ENCODE measurements at places on chromosomes 4 and X.

- DNase-seq = no peak
These were observed 122.3 kb downstream of the ARHGAP10 start for GRCh38 chr4:147854154-147854553.

DNA sequence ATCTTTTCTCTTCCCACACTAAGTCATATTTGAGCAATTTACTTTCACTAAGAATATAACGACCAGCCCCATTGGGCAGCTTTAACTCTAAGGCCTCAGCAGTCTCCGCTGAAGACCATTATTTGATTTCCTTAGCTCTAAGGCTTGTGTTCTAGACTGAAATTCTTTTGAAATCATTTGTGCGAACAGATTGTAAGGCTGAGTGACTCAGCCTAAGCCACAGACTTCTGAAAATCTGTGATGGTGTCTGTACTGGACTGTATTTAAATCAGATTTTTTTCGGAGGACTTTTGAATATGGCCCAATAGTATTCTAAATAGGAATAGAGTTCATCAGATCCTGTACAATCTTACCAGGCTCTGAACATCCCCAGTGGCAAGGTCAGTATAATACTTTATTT lies 150.3 kb upstream of the TECRL start:
- DNase-seq = no peak

- peak; percentile 1 for DNase-seq
These were observed at the start of gene SRPX2 for GRCh38 chrX:100643956-100644860. Gene SRPX2, plus strand, starts transcription at chrX:100644199. Its CDS starts 2,124 bp downstream, at chrX:100646323.

DNA sequence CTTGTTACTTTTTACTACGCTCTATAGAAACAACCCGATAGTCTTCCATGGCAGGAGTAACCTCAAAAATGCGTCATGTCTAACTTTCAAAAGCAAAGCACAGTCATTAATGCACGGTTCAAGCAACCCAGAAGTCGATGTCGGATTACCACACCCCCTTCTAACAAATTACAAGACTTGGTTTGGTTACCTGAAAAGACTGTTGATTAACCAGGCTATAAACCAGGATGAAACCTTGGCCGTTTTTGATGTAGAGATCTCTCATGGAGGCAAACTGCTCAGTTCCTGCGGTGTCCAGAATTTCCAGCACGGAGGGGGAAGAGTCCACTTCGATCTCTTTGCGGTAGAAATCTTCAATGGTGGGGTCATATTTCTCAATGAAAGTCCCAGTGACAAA lies 2.4 kb downstream of the RAP2C start:
- DNase-seq = no peak

- DNase-seq = no peak
These were observed 56.0 kb downstream of the MAGEB10 start for GRCh38 chrX:27863809-27864208.

DNA sequence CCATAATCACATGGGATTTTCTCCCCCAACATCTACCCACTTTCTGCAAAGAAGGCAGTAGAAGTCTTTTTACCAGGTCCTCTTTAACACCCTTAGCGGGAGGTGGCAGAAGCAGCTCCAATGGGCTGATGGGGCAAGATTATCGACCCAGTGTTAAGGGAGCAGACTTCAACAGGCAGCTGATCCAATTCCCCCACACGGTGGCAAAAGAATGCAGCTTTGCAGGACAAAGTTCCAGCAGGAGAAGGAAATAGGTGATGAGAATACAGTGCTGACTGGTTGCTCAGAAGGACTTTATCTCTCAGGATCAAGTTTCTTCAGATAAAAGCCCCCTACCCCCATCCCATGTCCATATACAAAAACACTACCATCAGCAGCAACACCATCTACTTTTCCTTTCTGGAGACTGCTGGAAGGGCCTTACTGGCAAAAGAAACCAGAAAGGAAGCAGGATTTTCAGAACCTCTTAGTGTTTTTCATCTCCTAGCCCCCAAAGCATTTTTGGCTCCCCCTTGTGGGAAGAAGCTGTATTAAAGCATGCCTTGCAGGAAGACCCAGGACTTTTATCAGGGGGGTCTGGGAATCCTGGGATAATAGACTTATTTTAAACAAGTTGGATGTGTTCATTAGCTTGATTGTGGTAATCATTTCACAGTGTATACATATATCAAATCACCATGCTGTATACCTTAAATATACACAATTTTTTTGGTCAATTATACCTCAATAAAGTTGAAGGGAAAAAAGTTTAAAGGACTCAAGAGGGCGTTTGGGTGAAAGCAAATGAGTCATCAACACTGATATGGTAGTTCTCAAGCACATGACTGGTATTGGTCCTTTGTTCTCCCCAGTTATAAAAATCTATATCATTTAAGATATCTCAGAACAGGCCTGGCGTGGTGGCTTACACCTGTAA lies 146.4 kb downstream of the GPC3 start:
- DNase-seq = peak; percentile 3

- no peak for DNase-seq
These were observed 41.6 kb upstream of the STIM2 start for GRCh38 chr4:26819026-26819425.

- DNase-seq = no peak
These were observed 901 bp downstream of the JADE1 start for GRCh38 chr4:128810331-128810870.

- DNase-seq = no peak
These were observed 3.9 kb downstream of the P2RY8 start for GRCh38 chrX:1533058-1533457.

- no peak for DNase-seq
These were observed 54.5 kb downstream of the RAB40A start for GRCh38 chrX:103464774-103465117.

DNA sequence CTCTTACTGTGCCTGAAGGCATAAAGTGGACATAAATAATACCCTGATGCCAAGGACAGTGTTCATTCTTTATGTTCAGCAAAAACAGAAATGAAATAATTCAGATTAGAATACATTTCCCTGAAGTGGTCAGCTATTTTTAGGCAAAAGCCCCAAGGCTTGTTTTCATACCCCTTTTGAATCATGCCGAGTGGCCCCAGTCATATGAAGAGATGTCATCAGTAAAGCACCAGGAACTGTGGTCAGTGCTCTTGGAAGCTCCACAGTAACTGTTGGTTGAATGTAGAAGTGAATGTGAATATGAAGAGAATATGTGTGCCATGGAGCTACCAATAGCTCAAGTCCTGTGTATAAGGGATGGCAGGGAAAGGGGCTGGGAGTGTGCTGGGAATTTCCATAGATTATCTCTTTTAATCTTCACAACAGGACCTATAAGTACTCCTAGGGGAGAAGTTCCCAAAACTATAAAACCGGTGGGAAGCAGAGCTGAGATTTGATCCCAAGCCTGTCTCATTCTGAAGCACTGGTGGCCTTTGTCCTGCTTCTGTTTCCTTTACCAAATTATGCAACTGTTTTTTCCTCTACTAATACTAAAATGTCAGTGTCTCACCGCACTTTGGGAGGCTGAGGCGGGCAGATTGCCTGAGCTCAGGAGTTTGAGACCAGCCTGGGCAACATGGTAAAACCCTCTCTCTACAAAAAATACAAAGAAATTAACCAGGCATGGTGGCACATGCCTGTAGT lies 52.6 kb downstream of the FNIP2 start:
- no peak for DNase-seq

GRCh38 chr4:173091362-173091761 lies 77.2 kb upstream of the GALNT7 start:
- DNase-seq = no peak

GRCh38 chr4:2830632-2831610 lies 12.7 kb upstream of the ADD1 start:
- DNase-seq = no peak

GRCh38 chr4:39291686-39292085 lies 74.5 kb downstream of the RFC1 start:
- DNase-seq = no peak

- DNase-seq = no peak
These were observed 836 bp downstream of the GPM6A start for GRCh38 chr4:175811228-175811627.

GRCh38 chrX:104922206-104922621 lies 298.3 kb downstream of the TEX13A start:
- no peak for DNase-seq

DNA sequence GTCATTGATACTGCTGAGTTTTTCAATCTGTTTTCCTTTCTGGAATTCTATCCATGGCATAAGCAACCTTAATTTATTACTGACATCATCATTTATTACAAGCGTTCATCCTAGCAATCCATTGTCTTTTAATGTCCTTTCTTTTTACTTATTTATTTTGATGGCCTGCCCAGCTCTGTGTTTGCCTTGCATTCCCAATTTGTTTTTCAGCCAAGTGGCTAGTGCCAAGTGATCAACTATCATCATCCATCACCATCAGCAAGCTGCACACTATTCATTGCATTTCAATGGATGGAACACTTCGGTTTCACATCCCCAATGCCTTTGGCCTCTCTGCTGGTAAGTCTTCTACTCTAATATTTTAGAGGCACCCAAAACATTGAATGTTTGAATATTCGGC lies 831.7 kb upstream of the EPHA5 start:
- DNase-seq = no peak

DNA sequence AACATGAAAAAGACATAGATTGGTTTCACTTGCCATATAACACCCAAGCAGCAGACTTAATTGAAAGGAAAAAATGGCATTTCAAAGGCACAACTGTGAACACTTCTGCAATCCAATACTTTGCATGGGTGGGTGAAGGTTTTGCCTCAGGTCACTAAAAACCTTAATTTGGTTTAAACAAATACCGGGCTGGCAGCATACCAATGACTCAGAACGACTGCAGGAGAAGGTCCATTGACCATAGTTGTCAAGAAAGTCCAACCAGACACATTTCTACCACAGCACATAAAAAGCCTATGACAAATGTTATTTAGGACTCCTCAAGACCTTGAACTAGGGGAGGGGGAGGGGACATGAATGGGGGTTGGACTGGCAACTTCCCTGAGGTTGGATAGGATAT lies 183.6 kb upstream of the TRPC5 start:
- DNase-seq = no peak

Data from anterior cingulate cortex (tissue), 58 donors.